ENCODE measurements at places on chromosomes 4 and X.

DNA sequence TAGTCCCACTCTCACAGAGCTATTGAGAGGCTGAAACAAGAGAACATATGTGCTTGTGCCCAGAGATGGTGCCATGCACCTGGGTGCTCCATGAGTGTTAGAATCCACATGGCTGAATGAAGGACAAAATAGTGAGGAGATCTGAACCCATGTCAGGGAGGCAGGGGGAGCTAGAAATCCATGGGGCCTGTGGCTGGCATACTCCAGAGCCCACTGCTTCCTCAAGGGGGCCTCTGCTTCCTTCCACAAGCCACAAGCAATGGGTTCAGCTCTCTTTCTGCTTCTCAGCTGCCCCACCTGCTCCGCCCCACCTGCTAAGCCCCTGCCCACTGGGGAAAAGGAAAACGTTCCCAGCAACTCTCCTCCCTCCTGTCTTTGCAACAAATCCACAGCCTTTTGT lies 46.1 kb downstream of the PJA1 start:
- DNase-seq: no peak

GRCh38 chr4:40857956-40858355 lies 108.2 kb downstream of the NSUN7 start:
- DNase-seq: peak; percentile 57

- no peak for DNase-seq
Observed at GRCh38 chrX:104921584-104922205, 298.8 kb downstream of the TEX13A start.

DNA sequence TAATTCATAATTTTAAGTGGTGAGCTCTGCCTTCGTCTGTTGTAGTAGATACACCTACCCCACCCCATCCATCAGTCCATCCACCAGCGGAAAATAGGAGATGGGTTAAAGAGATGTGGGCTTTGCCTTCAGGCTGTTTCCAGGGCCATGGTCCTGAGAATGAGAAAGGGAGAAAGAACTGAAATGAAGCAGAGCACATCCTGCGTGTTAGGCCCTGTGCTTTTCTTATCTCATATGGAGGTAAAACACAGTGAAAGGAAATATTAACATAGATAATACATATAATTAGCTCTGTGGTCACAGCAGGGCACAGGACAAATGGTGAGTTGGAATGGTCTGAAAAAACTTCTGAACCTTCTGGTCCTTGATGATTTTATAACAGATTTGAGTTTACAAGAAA lies 393.5 kb downstream of the BMPR1B start:
- no peak for DNase-seq

DNA sequence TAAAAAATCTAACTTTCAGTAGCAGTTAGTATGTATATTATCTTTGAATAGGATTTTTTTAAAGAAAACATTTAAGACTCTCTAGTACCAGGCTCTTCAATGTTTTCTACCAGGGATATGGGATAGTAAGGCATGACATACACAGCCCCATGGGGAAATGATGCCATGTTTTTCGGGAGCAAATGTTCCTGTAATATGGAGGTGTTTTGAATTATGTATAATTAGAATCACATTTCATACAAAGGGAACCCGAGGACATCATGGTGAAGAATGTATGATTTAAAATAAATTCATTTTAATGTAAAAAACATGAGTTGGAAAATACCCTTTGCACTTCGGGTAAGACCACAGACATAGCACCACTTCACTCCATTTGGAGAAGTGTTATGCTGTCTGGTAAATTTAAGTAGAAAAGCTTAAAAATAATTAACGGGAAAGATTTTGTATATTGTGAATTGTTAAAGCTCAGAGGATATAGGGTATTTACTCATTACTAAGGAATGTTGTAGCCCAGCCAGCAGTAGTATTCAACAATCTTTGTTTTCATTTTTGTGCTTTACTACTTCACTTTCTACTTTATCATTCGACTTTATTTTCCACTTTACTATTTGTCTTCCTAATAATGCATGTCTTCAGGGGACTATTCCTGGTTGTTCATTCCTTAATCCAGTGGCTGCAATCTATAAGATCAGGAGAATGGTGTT lies 2050.7 kb downstream of the ARAP2 start:
- DNase-seq: no peak

Data from AML-193 (cell line).